ENCODE measurements at places on chromosomes 5 and 9.

GRCh38 chr5:148829248-148829594 is 2.8 kb downstream of the ADRB2 start:
- DNase-seq = no peak

- no peak for DNase-seq
Measured at GRCh38 chr5:24141046-24141445, 503.7 kb downstream of the CDH10 start.

DNA sequence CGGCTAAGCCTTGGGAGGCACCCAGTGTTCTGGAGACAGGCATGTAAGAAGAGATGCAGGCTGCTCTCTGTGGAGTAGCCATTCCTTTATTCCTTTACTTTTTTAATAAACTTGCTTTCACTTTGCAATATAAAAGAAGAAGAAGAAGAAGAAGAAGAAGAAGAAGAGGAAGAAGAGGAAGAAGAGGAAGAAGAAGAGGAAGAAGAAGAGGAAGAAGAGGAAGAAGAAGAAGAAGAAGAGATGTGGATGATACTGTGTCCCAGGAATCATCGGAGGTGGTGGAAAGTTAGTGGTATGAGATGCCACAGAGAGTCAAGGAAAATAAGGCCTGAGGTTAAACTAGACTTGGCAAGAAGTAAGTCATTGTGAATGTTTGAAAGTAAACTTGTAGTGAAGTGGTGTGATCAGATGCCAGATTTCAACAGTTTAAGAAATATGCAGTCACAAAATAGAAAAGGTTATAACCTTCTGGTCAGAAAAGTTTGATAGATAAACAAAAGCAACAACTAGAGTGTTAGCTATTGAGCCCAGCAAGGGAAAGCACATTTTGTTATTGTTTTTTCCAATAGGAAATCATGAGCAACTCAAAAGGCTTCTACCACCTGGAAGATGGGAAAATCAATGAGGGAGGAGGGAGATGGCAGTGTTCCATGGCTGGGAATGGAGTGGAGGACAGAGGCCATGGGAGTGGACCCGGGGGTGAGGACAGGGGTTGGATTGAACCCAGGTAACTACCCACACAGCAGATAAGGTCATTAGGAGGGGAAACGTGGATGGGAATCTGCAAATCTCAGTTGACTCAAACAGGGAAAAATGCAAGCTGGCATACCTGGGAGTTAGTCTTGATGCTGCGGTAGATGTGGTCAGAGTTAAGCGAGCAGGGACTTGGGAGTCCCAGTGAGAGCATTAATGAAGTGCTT is 16.8 kb downstream of the AOPEP start:
- DNase-seq = peak; percentile 66

GRCh38 chr9:122347348-122348287 is 23.2 kb upstream of the PTGS1 start:
- DNase-seq = no peak

DNA sequence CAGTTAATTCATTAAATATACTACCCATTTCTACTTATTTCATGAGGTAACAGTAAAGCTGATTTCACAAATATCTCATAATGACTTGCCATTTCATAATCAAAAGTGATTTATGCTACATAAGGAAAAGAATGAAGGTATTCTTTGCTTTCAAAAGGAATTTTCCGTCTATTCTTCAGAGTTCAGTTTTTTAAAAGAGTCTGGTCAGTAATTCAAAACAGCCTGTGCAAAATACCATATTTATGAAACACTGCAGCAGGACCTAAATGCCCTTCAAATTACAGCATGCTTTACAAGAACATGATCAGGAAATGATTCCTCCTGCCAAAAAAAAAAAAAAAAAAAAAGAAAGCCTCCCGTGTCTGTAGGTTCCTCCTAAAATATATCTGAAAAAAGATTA is 154.7 kb downstream of the KIAA0825 start:
- no peak for DNase-seq

DNA sequence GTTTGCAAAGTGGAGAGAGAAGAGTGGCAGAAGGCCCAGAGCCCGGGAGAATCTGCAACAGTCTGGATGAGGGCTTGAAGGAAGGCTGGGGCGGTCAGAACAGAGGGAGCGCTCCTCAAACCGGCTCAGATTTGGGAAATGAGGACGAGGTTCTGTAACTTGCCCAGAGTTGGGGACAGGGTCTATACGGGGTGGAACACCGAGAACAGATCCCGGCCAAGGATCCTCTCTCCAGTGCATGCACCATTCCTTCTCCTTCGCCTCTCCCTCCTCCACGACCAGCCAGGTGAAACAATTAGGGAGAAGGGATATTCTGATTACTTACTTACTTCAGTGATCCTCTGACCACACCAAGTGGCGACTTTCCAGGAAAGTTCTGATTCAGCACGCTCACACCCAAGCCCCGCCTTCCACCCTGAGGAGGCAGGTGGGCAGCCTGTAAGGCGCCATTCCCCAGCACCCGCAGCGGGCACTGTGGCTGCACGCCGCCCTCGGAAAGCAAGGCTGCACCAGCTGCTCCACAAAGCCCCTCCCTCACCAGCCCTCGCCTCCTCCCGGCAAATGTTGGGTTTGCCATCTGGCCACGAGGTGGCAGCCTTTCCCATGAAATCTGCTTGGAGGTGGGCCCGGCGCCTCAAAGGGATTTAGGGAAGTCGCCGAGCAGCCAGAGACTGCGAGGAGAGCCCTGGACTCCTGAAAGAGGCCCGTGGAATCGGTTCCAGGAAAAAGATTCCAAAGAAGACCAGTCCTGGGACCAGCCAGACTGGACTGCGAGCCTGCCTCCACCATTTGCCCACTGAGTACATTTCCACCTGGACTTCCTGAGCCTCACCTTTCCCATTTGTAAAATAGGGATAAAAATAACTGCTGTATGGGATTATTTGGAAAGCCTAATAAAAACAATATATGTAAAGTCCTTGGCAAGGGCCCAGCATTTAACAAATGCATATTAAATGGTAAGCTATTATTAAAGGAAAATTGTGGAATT is 22.2 kb upstream of the WWC1 start:
- peak; percentile 82 for DNase-seq

- no peak for DNase-seq
Measured at GRCh38 chr5:15834596-15835245, 334.7 kb downstream of the FBXL7 start.

GRCh38 chr5:139658501-139658927 is 10.4 kb downstream of the CXXC5 start:
- DNase-seq = no peak

- no peak for DNase-seq
Measured at GRCh38 chr9:34892886-34893285, 65.2 kb upstream of the PHF24 start.

- DNase-seq = no peak
Measured at GRCh38 chr5:76389513-76390154, 13.5 kb upstream of the IQGAP2 start.

DNA sequence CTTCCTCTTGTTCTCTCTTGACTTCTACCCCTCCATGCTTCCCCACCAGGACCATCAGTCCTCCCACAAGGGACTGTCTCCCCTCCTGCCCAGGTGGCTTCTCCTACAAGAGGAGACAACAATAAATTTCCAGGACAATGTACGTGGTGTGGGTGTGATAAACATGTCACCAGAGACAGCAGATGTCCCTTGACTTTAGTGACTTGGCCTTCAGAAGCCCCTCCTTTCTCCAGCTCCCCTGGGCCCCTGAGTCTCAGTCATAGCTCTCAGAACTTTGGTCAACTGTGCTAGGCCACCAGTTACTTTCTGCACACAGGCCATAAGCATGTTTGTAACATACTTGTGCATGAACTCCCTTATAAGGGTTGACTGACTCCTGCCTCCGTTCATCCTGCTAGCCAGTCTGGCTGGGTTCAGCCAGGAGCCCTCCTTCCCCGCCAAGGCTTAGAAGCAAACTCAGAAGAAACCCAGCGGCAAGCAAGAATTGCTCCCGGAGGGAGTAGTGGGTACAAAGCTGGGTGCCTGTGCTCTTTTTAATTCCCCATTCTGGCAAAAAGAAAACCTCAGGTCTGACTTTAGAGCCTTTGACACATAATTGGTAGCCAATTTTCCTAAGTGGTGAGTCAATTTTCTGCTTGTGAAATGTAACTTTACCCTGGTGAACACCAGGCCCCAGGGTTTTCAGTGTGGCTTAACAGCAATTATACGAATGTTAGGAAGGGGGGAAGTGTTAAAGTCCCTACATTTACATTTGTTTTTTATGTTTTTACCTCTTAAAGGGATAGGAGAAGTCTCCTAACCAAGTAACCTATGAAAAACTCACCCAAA is 49.2 kb downstream of the EBF1 start:
- no peak for DNase-seq

DNA sequence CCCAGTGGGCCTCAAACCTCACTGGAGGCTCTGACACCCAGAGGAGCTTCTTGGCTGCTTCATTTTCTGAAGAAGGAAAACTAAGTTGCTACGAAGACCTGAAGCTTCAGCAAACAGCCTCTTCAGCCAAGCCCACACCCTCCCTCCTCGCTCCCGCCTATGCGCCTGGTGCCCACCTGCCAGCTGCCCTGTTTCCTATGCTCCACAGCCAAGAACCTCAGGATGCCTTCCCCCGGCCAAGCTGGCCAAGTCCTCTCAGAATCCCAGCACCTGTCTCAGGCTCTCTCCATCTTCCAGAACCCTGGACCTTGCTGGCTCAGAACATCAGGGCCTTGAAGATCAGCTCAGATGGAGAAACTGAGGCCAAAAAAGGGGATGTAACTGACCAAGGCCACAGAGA is 60.4 kb downstream of the STK10 start:
- DNase-seq = no peak

DNA sequence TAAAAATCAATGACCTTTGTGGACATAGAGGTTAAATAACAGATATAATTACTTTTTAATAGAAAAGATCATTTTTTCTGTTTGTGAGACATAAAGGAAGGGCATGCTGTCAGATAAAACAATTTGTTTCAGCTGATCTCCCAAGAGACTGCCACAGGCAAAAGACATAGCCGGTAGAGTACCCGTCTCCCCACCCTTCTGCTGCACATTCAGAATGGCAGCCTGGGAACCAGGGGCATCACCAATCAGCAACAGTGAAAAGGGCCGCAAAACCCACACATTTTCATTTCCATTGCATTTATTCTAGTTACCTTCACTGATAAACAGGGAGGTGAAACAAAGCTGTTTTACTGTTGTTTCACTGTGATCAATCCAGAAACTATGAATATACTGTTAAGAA is 357.7 kb downstream of the ARRDC3 start:
- no peak for DNase-seq

GRCh38 chr9:34430843-34431437 is 27.4 kb downstream of the FAM219A start:
- peak; percentile 62 for DNase-seq

- DNase-seq = peak; percentile 11
Measured at GRCh38 chr9:119365291-119366027, 3.8 kb downstream of the BRINP1 start.

GRCh38 chr5:146369691-146370090 is 31.1 kb downstream of the POU4F3 start:
- DNase-seq = no peak

GRCh38 chr5:176965633-176966032 is 40.9 kb downstream of the UIMC1 start:
- no peak for DNase-seq

DNA sequence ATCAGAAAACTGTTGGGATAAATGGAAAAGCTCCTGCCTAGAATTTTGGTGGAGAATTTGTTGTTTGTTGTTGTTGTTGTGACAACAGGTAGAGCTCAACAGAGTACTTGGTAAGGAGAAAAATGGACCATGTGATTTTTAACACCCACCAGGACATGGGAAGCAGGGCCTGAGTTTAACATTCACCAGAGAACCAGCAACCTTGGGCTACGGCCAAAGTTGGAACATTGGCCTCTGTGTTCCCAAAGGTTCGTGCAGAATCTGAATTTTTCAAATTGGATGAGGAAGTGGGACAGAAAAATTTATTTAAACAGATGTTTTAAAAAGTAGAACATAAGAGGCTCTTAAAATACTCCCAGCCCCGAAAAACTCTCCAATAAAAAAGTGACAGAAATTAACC is 127.0 kb downstream of the GNA14 start:
- peak; percentile 46 for DNase-seq

DNA sequence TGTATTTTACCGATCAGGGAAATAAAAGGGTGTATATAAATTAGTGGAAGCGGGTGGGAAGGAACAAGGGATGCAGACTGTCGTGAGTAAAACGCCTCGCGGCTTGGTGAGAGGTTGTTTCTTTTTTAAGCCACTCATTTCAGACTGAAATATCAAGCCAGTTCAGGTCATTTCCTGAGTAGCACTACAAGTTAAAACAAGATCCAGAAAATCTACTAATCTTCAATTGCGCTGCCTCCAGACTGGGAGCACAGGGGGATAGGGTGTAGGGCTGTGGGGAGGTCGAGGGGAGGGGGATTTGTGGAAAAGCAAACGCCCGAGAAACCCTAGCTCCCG is 140.8 kb downstream of the TSSK1B start:
- no peak for DNase-seq

- no peak for DNase-seq
Measured at GRCh38 chr5:54985301-54986268, at the start of gene ESM1. Gene ESM1, minus strand, starts transcription at chr5:54985593. Its CDS starts 76 bp downstream, at chr5:54985517.

DNA sequence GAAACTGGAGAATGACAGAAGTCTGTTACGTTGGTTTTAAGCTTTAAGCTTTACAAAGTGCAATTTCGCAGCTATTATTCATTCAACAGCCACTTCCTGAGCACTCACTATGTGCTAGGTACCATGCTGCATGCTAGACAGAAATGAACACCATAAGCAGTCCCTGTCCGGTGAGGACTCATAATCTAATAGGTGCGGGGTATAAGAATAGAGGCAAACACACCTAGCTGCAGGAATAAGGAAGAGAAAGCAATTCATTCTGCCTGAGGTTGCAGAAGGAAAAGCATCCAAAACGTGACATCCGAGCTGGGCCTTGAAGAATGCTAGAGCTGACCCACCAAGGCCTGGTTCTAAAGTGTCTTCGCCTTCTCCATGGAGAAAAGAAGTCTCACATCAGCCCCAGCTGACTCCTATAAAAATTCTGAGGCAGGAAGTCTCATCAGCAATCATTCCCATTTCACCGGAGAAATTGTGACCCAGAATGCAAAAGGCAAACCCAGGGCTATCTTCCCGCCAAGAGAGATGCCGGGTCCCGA is 542 bp downstream of the FKBP15 start:
- no peak for DNase-seq

GRCh38 chr5:107744418-107745330 is 73.9 kb upstream of the EFNA5 start:
- DNase-seq = no peak

- no peak for DNase-seq
Measured at GRCh38 chr5:132059696-132060500, 557 bp upstream of the IL3 start.

DNA sequence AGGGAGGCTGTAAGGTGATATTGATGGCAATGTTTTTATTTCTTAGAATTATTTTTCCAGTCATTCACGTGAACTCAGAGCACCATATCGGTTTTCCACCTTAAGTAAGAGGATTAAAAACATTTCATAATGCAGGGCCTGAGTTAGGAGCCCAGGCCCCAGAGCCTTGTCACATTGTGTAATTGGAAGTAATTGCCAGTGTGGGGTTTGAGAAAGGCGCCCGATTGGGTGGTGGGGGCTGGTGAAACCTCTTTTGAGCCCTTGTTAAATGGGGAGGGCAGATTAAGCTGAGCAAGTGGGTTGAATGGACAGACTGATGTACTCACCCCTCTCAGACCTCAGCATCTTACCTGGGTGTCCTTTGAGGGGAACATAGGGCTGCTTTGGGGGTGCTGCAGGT is 116.7 kb upstream of the PITX1 start:
- DNase-seq = no peak

All from mucosa of gallbladder (tissue), 1 donor.